Activated T-helper 2 cell treated with anti-CD3 and anti-CD28 coated beads, Interferon-gamma antibody, Interleukin-2, Interleukin-4, amounts not matched to agents 10 μg/mL and 5 μg/mL and 100 μg/mL, durations not matched to agents 14 hours and 24 hours and 36 hours (primary cell): ENCODE measurements at places on chromosomes 6 and 20.

GRCh38 chr6:36312854-36313648 is 23.6 kb downstream of the BNIP5 start:
- DNase-seq, result no peak

GRCh38 chr6:107823047-107823557 is 1.0 kb downstream of the SCML4 start:
- DNase-seq, result peak; percentile 58

DNA sequence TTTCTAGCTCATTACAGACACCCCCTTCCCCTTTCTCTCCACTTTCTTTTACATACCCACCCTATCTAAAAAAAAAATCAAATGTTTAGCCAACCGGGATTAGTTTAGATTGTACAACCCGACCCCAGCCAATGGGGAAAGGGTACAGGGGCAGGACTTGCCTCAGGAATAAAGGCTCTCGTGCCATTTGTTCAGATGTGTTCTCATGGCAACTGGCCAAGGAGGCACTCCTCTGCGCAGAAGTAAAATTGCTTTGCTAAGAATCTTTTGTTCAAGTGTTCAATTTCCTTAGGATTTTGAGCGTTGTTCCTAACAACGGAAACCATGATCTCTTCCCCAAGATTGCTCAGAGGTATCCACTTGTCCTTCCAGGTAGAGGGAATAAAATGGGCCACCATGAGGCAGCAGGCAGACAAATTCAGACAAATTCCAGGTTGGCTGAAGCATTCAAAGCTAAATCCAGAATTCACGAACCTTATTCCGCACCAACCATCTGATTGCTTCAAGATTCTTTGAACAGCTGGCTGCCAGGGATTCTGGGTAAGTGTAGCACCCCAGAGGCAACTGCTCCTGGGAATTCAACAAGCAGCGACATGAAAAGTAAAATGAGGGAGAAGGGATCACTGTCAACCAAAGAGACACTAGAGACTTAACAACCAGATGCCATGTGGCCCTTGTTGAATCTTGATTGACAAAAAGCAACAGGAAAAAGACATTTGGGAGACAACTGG is 431.8 kb downstream of the PREX1 start:
- no peak for DNase-seq

DNA sequence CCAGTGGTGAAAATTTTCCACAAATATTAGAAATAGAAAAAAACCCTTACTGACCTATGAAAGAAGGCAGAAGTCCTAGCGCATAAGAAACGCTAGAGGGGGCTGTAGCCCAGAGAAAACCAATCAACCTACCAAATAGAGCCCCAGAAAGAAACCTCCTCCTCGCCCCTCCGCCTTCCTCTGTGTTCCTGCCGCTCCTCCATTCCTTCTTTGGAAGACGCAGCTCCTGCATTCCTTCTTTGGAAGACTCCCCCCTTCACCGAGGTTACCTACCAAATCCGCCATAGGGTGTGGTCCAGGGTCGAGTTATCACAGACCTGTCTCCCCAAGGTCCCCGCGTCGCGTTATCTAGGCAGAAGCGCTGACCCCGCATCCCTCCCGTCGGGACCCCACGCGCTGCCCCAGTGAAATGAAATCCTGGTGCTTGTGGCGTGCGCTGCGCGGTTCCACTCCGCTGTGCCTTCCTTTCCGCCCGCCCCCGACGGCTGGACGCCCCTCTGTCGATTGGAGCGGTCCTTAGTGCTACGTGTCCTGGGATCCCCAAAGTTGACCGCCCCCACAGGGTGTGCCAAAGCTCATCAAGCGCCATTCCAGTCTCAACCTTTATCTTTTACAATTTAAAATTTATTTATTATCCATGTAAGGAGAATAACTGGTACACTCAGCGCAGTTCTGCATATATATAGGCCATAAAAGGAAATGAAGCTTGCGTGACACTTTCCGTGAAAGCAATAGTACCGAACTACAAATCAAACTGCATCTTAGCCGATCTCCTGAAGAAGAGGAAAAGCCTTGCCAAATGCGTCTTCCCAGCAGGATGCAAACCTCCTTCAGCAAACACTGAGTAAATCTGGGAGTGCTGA is 13.0 kb downstream of the RPP21 start:
- peak; percentile 22 for DNase-seq

DNA sequence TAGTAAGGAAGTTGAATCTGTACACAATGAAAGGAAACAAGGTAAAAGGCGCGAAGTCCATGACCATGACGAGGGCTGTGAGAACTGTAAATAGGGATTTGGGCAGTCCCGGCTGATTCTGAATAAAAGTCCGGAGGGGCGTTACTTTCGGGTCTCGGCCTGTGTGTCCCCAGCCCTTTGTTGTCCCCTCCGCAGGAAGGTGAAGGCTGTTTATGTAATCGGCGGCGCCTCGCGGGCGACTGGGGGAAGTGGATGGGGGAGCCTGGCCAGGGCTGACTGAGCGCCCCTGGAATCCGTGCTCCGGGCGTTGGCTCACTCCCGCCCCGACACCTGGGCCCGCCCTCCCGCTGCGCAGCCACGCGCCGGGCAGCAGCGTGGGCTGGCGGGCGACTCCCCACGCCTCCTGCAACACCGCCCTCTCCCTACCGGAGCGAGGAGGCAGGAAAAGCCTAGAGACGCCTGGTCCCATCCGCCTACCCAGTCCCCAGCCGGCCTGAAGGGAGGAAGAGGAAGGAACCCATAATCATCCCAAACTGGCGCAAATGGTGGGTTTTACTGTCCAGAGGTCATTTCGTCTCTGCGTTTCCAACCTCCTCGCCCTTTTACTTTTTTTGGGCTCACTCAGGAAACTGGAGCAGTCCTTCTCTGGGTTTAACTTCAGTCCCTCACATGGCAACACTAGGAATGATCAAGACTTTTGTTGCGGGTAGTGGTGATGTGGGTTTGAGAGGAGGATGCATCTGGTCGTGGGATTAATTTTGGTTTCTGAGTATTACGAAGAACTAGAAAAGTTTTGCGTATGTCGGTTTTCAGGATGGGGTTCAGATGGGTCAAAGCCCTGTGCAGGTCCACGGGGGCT is 12.1 kb downstream of the TRIM31 start:
- DNase-seq, result no peak

DNA sequence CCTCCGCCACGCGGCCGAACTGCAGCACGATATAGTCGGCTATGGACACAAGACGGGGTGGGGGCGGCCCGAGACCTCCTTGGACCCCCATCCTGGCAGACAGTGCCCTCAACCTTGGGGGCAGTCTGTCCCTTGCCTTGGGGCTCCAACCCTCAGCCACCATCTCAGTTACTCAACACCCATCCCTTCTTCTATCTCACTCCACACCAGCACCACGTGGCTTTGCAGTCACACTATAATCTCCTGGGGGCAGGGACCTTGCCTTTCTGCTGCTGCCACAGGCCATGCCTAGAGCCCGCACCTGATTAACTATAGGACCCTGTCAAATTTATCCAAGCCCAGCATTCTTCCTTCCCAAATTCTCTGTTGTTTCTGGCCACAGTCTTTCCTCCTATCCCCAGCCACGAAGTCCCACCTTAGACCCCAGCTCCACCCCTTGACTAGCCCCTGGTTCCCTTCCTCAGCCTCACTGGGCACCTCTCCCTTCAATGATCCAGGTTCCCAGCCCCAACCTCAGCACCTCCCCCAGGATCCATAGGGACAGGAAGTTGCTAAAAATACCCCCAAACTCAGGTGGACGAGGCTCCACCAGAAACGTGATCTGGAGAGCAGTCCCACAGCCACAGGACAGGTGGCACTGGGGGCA is 1.7 kb upstream of the TEAD3 start:
- no peak for DNase-seq

- DNase-seq, result no peak
These were observed 68.2 kb downstream of the SEL1L2 start for GRCh38 chr20:13922241-13922640.

- no peak for DNase-seq
These were observed 172.7 kb upstream of the NOX3 start for GRCh38 chr6:155628306-155628705.

GRCh38 chr6:143107440-143107839 is 46.8 kb downstream of the AIG1 start:
- no peak for DNase-seq

DNA sequence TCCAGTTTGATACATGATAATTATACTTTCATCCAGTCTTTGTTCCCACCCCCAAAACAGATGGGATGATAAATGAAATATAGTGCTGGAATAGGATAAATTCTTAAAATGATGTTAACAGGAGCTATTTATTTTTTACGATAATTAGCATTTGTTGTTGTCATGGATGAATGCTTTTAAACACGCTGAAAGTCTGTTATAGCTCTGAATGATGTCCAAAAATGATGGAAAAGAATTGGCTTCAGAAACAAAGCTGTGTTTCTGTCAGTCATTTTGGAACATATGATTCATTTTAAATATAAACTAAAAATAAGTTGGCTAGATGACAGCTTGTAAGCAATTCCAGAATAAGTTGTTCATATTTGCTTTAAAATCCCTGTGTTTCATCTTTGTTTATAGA is 237.4 kb downstream of the GRIK2 start:
- no peak for DNase-seq

DNA sequence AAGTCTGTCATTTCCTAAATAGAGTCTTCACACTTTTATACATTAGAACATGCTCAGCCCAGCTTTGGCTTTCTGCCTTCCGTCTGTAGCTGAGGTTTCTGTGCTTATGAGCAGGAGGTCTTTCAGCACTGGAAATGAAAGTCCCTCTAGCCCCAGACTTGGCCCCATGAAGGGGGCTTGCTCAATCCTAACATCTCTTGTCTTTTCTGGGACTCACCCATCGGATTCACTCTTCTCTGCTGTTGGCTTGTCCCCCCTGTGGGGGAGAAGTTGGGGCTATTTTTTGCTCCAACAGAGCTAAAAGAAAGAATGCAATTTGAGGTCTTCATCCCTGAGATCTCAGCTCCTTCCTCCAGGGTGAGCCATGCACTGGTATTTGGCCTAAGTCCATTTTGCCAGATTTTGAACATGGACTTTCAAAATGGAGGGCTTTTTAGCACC is 177.7 kb downstream of the MRPL14 start:
- DNase-seq, result no peak

DNA sequence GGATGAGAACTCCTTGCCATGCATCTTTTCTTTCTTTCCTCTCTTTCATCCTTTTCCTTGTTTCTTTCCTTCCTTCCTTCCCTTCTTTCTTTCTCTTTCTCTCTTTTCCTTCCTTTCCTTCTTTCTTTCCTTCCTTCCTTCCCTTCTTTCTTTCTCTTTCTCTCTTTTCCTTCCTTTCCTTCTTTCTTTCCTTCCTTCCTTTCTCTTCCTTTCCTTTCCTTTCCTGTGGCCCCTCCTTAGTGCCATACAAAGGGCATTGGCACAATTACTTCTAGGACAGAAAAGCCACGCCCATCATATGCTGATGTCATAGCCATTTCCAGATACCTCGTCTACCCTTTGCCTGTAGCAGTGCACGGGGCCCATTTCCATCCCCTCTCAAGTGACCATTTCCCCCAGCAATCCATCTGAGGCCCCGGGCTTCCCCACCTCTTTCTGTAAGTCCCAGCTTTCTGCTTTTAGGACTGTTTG is 2.2 kb upstream of the CENPB start:
- DNase-seq, result no peak

DNA sequence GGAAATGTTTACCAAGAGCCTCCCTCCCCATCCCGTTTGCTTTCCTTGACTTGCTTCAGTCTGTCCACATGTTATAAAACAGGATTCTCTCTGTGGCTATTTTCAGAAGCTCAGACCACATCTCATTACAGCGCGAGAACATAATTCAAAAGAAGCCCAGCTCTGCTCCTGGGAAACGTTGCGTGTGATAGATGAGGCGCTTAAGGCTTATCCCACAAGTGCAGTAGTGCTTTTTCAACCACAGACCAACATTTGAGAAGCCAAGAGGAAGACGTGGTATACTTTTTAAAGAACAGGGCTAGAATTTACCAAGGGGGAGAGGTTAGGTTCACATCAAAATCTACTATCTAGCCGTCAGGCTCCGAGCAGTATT is 239.5 kb downstream of the SLC24A3 start:
- DNase-seq, result no peak

- DNase-seq, result no peak
These were observed 71.6 kb upstream of the GLP1R start for GRCh38 chr6:38976801-38977500.

GRCh38 chr6:63440057-63440456 is 120.3 kb upstream of the LGSN start:
- DNase-seq, result no peak

DNA sequence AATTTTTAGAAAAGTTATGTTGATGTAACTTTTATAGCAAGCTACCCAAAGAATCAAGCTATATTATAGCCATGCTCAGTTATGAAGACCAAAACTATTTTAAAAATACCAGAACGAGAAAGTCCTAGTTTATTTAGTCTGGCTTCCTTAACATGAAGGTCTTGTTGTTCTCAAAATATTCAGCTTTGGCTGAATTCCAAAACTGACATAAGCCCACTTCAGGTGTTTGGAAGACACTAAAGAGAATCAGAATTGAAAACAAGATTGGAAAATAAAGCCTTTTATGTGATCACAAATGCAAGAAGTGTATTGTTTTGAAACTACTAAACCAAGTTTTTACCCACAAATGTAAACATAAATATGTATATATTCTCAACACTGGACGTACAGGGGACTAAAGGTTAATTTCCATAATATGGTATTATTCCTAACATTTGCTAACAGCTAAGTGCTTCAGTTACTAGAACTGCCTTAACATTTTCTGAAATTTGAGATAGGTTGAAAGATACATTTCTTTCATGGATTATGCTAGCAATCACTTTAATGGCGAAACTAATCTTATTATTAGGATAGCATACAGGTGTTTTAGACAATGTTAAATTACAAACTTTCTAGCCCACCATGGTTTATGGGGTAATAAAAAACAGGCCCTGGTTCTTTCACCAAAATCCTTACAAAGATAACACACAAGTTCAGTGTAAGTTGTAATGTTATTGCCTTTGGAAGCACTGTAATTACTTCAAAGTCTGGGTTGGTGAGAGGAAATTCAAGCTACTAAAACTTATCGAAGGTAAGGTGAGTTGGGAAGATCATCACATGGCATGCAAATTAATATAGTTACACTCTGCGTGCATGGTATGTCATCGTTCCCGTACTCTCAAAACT is 1.6 kb downstream of the MAP3K5 start:
- DNase-seq, result no peak

DNA sequence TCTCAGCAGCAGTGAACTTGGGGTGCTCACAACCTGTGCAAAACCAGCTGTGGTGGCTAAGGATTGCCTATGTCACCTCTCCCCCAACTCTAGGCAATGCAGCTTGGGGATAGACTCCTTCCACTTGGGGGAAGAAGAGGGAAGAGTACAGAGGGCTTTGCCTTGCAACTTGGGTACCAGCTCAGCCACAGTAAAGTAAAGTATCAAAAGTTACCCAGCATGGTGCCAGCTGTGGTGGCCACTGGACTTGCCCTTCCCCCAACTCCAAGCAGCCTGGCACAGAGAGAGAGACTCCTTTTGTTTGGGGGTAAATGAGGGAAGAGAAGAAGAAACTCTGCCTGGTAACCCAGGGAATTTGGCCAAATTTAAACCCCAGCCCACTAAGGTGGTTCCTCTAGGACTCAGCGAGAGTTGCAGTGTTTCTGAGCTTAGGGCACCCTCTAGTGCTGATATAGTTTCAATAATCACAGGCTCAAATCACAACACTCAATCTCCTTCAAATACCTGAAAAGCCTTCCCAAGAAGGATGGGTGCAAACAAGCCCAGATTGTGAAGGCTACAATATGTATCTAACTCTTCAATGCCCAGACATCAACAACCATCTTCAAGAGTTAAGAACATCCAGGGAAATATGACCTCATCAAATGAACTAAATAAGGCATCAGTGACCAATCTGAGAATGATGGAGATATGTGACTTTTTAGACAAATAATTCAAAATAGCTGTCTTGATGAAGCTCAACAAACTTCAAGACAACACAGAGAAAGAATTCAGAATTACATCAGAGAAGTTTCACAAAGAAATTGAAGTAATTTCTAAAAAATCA is 7.6 kb upstream of the DEFB129 start:
- DNase-seq, result no peak
